ENCODE measurements at places on chromosomes 6 and 20.

DNA sequence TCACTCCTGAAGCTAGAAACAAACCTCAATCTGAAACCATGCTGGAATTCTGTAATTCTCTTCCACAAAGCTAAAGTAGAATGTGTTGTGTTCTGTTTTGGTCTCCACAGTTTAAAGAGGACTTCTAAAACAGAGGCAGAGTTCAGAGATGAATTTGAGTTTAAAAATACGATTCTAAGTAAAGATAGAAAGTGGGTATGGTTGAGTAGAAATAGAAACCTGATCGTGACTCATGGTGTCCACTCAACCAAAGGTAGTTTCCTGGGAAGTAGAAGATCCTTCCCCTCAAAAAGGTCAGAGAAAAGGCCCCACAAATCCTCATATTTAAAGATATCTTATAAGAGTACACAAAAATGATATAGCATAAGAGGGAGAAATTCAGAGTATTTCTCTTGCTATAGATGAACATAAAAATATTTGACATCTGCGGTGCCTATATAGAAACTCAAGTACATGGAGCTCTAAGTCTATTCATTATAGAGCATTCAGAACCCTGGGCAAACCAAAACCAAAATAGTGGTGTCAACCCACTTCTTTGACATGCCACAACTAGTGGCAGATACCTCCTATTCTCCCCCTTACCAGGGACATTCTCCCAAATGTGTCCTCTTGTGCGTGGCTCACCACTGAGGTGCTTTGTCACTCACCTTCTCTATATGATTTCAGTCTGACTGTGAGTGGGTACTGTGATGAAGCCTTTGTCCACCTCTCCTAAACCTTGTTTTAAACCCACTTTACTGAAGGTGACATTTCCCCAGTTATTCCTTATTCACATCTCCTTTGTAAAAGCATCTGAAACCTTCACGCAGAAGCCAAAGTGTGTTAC is 84.5 kb downstream of the PLCB1 start:
- DNase-seq = no peak

- no peak for DNase-seq
Observed at GRCh38 chr6:9428421-9429172, 986.3 kb downstream of the TFAP2A start.

GRCh38 chr6:79787626-79788025 is 156.5 kb downstream of the SH3BGRL2 start:
- no peak for DNase-seq

- DNase-seq = no peak
Observed at GRCh38 chr20:37741570-37741969, 47.7 kb downstream of the CTNNBL1 start.

GRCh38 chr20:41534842-41535241 is 83.3 kb downstream of the CHD6 start:
- DNase-seq = no peak

- no peak for DNase-seq
Observed at GRCh38 chr20:54172856-54173652, 732 bp downstream of the CYP24A1 start.

DNA sequence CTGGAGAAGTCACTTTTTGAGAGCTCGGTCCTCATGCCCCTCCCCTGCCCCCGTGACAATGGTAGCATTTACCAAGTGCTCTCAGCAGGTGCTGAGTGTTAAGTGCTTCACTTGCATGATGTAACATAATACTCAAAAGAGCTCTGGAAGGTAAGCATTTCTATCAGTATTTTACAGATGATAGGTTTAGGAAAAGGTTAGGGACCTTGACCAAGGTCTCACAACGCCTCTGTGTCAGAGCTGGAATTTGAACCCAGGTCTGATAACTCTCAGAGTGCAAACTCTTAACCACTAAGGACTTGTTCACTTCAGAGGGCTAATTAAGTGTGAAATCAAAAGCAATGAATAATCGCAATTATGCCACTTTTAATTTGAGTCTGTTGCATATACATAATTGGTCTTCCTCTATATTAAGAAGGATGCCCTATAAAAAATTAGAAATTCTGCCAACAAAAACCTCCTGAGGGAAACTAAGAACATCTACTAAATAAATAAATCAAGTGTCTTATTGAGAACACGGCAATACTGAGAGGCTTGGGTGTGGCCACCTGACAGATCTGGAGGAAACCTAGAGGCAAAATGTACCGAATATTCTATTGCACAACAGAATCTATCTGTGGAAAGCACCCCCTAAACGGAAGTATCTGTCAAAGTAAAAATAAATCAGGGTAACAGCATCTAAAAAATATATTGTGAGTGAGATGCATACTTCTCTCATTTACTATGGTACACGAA is 109.8 kb downstream of the BACH2 start:
- no peak for DNase-seq

DNA sequence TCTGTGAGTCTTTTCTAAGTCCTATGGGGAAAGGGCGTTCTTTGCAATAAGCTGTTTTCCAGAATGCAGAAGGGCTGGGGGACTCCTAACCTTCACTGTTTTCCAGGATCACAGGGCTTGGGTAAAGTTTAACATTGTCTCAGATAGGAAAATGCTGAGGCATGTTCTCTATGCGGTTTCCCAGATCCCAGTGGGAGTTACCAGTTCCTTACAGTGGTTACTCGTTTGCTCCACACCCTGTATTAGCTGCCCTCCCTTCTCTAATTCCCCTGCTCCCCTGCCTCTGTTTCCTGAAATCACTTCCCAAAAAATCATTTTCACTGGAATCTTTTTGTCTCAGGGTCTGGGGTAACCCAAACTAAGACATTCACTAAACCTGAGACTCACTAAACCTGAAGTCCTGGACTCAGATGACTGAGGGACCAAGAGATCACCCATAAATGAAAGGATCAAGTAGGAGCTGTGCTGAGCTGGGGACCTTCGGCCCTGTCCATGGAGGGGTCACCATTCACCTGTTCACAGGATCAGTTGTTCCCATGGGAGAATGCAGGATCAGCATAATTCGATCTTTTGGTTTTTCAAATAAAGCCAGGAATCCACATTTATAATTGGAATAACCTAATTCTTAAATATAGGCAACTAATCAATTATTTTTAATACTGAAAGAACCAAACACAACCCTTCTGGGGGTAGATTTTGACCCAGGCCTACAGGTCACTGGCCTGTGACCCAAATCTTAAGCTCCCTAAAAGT is 76.2 kb downstream of the ISM1 start:
- DNase-seq = no peak

DNA sequence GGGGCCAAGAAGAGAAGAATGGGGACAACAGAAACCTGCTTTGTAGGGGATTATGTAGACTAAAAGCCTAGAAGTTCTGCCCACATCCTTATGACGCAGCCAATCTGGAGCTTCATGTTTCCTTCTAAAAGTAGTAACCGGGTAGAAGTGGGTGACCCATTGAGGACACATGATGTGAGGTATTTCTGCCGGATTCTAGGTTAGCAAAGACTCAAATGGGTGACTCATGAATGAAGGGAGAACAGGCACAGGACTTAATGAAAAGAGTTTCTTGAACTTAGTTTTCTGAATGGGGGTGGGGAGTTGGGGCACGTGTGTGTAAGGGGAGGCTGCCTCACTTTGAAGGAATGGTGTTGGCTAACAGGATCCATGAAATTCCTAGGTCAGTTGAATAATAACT is 68.8 kb downstream of the CDS2 start:
- peak; percentile 42 for DNase-seq

DNA sequence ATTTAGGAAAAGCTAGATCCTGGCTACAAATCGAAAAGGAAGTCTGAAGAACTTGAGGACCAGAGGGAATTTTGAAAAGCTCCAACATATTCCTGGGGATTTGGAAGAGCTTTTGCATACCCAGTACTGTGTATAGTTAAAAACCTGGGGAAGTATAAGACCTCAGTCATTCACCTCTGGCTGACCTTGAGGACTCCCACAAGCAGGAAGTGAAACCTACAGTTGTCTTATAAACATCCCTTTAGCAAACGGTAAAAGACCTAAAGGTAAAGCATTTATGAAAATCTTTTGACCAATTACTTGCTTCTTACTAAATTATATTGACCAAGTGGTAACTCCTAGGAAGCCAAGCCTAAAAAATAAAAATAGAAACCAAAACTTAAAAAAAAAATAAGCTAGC is 175.0 kb downstream of the HAO1 start:
- no peak for DNase-seq

DNA sequence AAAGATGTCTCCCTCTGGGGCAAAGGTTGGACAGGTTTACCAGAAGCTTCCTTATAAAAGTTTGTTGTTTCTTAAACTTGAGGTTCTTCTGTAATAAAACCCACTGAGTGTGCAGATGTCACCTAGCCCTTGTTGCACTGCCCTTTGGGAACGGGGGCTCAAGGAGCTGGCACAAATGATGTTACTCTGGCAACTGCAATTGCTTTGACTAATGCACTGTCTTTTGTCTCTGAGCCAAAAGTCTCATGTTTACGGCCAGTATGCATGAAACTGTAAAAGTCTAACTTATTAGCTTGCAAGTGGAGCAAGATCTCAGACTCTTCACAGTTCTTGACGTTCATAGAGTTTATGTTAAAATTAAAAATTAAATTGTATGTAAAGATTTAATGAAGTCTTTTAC is 655.7 kb downstream of the EPHA7 start:
- no peak for DNase-seq

GRCh38 chr20:41004531-41005360 is 23.9 kb upstream of the TOP1 start:
- peak; percentile 52 for DNase-seq

DNA sequence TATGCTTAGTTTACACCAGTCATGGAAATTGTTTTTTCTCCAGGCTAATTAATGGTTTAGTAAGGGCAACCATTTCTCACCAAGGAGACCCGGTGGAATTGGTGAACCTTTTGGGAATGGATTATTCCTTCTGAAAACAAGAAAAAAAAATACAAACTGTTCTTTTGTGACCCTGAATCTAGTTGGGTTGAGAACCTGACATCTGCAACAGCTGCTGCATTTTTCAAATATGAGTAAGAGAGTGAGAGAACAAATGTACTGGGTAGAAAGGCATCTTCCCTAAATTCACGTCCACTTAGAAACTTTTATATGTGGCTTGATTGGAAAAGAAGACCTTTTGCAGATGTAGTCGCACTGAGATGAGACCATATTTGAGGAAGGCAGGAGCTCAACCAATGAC is 553.4 kb upstream of the EPHA7 start:
- DNase-seq = no peak

DNA sequence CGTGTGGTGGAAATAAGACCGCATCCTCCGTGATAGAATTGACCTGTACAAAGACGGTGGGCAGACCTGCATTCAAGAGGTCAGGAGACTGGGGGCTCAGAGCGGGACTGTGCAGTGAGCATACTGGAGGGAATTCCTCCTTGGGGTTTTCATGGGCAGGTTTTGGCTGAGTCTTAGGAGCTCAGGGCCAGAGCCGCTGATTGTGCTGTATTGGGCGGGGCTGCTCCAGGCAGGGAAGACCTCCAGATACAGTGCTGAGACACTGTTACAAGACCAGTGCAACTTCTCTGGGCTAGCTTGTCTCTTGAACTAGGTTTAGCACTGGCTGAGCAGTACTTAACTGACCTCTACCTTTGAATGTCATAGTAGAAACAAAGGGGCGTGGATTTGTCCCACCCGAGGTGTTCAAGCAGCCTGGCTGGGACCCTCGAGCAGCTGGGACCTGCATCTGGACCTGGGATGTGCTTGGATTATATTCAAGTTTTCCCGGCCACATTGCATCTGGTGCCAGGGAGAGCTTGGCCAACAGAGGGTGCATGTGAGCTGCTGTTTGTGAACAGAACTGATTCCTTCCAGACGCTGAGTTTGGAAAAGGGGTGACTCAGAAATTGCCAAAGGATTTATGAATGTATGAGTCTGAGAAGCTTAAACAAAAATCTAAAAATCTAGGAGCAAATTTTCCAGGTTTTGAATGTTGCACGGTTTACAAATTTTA is 33.4 kb upstream of the SLC22A1 start:
- DNase-seq = peak; percentile 47

GRCh38 chr6:14722704-14723103 is 523.2 kb upstream of the JARID2 start:
- DNase-seq = no peak

- DNase-seq = no peak
Observed at GRCh38 chr20:11847827-11848226, 69.9 kb upstream of the BTBD3 start.

GRCh38 chr6:127998985-127999384 is 98.1 kb upstream of the THEMIS start:
- no peak for DNase-seq

- no peak for DNase-seq
Observed at GRCh38 chr6:111809766-111810165, 63.5 kb downstream of the FYN start.

DNA sequence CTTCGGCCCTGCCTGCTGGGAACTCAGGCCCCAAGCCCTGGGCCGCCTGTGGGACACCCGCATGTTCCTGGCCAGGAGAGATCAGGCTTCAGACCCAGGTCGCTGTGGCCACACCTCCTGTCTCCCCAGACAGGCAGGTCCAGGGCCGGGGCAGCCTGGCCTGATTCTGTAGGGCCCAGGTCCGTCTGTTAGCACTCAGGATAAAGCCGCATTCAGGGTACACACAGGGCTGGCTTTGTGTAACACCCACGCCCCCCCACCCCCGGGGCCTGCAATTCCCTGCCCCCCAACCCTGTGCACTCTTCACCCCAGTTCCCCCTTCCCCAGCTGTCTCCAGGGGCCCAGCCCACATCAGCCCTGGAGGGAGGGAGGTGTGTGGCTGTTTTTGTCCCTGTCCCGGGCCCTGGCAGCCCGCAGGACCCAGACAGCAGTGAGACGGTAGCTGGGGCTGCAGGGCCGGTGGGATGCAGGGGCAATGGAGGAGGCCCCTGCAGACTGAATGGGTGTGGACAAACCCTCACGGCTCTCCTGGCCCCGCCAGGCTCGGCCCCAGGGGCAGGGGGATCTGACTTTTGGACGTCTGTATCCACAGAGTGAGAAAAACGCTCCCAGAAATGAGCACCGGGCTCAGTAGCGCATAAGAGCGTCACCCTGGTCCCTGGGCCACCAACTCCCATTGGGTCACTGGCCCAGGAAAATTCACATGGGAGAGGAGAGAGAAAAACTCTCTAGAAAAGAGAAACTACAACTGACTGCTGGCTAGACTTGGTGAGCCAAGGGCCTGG is 42.4 kb upstream of the ZBP1 start:
- DNase-seq = no peak

DNA sequence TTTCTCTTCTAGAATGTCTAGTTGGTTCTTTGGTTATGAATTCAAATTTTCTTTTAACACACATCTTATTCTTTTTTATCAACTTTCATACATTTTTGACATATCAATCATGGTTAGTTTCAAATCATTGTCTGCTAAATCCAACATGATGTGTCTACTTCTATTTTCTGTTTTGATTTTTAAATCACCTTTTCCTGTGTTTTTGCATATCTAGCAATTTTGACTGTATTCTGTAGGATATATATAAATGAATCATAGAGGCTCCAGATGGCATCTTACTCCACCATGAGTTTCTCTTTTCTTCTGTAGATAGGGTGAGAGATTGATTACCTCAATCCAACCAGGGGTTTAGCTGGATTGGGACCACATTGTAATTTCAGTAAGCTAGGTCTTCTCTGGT is 34.3 kb upstream of the CARMIL1 start:
- no peak for DNase-seq

GRCh38 chr6:52106994-52107393 is 19.6 kb upstream of the PKHD1 start:
- DNase-seq = no peak

Measured in putamen (tissue), 1 donor.